Activated CD4-positive, alpha-beta T cell treated with anti-CD3 and anti-CD28 coated beads, Interleukin-2, amount 50 U/mL, for 1 hour (primary cell): ENCODE measurements at places on chromosomes 16 and 17.

- no peak for DNase-seq
These were observed 2.2 kb downstream of the KCNH6 start for GRCh38 chr17:63525190-63525946.

DNA sequence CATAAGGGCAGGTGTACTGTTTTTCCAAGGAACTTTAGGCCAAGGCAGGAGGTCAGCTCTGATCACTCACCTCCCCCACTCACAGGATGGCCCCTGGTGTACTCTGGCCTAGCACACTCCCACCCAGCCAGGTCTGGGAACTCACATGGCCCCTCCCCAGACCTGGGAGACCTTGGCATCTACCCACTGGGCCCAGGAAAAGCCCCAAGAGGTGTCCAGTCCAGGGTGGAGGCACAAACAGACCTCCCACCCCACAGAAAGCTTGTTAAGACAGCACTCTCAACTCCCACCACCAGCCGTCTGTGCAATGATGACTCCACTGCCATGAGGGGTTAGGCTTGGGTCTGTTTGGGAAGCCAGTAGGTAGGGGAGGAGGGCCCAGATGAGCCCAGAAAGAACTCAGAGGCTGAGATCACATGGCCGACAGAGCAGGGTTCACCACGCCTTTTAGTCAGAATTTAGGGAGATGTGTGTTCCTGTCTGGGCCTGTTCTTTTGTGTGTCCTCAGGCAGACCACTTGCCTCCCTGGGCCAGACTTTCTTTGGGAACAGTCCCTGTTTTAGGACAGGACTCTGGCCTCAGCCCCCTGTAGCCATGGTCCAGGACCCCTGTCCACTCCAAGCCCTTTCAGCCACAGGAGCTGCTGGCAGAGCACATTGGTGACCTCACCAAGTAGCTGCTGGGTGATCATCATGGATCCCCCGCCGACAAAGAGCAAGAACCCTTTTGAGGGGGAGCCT lies 12.1 kb upstream of the CBFB start:
- DNase-seq = no peak

- no peak for DNase-seq
These were observed 48.3 kb upstream of the ERN1 start for GRCh38 chr17:64178011-64178825.

DNA sequence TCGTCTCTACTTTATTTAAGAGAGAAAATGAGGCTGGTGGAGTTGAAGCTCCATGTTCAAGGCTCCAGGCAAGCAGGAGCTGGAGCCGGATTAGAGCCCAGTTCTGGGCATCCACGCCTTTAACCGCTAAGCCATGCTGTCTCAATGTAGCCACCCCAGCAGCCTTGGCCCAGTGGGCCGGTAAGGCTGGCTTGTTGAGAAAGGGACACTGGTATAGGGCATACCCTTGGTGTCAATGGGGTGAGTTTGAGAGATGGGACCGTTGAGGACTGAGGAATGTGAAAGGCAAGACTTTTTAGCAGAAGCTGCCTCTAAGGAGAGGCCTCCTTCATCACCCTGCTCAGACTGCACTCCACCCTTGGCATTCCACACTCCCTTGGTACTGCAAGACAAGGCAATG lies 147.4 kb downstream of the CYLD start:
- DNase-seq = no peak

DNA sequence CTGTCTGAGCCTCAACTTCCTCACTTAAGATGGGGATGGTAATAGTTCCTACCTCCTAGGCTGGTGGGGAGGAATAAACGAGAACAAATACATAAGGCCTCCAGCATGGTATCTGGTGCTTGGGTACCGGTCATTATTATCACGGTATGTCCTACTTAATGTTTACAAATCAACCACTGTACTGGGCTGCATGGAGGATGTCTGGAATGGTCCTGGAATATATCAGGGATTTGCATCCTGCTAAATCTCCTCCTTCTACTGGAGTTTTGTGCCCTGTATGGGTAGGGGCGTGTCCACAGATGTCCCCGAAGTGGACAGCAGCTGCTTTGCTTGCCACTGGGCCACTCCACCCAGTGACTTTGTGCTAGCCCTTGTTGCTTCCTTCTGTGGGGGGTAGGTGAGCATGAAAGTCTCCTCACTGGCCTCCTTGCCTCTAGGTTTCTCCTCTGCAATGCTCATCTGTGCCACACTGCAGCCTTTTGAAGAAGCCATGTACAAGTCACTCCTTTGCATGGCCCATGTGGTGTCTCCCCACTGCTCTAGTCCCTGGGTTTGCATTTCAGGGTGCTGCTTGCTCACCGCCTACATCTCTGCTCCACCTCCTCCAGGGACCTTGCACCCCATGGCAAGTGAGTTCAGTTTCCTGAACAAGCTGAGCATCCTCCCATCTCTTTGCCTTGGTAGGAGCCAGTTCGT lies 2.2 kb upstream of the CMIP start:
- no peak for DNase-seq

- DNase-seq = no peak
These were observed 445.7 kb downstream of the UTP18 start for GRCh38 chr17:51706093-51706492.

DNA sequence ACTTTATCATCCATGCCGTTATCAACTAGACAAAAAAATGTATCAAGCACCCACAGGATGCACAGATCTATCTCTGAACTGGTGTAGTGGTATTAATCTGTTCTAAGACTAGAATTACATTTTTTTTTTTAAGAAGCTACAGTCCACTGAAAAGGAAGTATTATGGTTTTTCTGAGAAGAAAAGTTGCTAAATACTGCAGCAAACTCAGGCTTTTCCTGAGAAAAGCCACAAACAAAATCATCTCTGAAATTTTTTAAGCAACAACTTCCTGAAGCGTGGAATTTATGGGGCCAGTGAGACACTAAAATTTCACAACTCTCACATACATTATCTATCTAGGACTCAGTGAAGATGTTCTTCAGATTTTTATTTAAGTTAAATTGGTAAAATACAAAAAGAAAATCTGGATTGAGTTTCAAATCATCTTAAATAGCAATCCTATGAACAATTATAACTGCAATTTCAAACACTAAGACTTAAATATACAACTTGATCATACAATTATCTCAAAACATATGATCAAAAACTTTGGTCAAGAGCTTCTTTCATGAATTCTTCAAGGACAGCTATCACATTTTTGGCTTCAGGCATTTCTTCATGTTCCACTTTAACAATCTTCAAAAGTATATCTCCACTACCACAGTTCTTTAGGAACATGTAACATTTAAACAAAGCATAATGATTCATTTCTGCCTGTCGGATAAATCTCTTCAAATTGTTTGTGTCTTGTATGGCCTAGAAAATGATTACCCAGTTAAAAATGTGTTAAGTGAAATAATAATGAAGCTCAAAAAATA lies 10.5 kb downstream of the C17orf75 start:
- DNase-seq = no peak

- no peak for DNase-seq
These were observed 277.8 kb downstream of the SEC14L1 start for GRCh38 chr17:77418609-77419008.

GRCh38 chr17:18916816-18917500 lies 35.0 kb upstream of the SLC5A10 start:
- no peak for DNase-seq

GRCh38 chr16:86990451-86990850 lies 326.7 kb downstream of the C16orf95 start:
- no peak for DNase-seq

- peak; percentile 8 for DNase-seq
These were observed 763 bp downstream of the ZKSCAN2 start for GRCh38 chr16:25256695-25257469.

DNA sequence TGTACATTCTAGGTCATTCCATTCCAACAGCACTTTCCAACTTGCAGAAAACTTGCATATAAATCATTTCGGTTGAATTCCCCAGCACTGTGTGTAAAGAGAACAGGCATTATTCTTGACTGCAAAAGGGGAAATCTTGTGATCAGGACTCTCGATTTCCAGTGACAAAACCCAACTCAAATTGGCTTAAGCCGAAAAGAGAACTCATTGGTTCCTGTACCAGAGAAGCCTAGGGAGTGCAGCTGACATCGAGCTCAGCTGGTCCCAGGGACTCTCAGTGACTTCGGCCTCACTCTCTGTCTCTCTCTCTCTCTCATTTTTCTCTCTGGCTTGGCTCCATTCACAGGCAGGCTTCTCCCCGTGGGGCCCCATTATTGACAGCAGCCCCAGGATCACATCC lies 30.7 kb downstream of the CD300LF start:
- no peak for DNase-seq

DNA sequence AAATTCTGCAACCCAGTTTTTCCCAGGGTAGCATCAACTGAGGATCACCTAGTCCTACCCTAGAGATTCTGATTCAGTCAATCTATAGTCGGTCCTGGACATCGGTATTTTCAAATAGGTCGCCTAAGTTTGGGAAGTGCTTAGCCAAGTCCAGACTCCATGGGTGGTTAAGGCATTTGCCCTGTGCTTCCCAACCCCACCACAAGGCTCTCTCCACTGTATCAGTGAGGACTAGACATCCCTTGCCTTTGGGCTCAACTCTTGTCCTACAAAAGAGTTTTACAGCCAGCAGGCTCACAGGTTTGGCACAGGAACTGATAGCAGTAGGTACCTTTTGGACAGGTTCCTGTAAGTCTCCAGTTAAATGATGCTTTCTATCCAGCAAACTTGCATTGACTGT lies 13.8 kb downstream of the HYDIN start:
- DNase-seq = no peak

- DNase-seq = no peak
These were observed 6.7 kb downstream of the KCNH4 start for GRCh38 chr17:42174126-42174783.

DNA sequence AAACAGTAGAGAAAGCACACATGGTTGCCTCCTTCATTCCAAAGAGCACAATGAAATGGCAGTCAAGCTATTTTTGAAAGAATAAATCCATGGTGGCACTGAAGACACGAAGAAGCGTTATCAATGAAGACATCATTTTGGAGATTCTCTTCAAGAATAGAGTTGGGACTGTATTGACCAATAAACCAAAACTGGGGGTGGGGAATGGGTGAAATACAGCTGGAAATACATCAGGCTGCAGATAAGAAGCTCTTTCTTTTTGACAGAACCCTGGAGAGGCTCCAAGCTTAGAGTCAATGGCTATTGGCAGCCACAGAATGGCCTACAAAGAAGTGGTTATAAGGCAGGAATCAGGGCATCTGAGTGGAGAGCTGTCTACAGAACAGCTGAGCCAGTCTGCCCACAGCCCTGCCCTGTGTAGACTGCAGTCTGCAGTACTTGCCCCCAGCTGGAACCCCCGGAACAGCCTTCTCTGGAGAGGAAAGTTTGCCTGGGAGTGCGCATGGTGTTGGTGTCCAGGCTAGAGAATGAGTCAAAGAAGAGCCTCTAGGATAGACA lies 100.4 kb downstream of the STX8 start:
- no peak for DNase-seq

DNA sequence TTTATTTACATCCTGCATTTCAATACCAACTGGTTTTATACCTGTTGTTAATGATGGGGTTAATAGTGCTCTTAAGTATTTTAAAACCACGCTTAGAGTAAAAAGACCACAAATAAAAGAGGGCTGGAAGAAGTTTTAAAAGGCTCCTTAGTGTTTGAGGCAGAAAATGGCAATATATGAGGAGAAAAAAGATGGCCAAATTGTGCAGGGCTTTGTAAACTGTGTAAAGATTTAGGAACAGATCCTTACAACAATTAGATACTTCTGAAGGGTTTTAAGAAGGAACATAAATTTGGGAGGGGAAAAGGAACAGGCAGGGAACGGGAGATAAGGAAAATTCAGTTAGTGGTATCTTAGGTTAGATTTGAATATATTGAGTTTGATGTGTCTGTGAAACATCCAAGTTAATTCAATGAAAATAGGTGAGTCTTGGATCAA lies 12.7 kb downstream of the CDC27 start:
- DNase-seq = no peak

GRCh38 chr17:82055965-82056728 lies 4.4 kb downstream of the GPS1 start:
- DNase-seq = no peak

- DNase-seq = no peak
These were observed 2.0 kb downstream of the PCYT2 start for GRCh38 chr17:81909231-81909630.

DNA sequence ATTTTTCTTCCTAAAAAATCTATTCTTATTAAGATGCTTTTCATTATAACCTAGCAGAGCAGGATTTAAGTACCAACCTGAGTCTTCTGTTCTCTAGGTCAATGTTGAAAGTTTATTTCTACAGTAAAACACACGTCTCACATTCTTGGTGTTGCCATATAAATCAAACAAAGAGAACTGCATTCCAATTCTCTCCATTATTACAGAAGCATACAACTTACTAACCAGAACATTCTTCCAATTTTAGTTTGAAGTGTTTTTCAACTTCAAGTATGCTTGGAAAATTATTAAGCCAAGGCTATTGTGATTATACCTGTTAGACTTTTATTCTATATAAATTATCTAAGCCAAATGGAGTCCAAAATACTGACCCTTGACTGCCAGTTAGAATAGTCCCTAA lies 110.4 kb upstream of the PMFBP1 start:
- DNase-seq = no peak

- DNase-seq = no peak
These were observed 52.0 kb upstream of the DLX4 start for GRCh38 chr17:49916854-49917515.

GRCh38 chr16:88613-89012 lies 10.6 kb downstream of the MPG start:
- no peak for DNase-seq

GRCh38 chr16:27745348-27745747 lies 195.4 kb downstream of the KATNIP start:
- DNase-seq = no peak

GRCh38 chr17:78647032-78647431 lies 69.8 kb upstream of the DNAH17 start:
- DNase-seq = no peak

GRCh38 chr17:43540821-43541674 lies 5.1 kb downstream of the ETV4 start:
- no peak for DNase-seq

DNA sequence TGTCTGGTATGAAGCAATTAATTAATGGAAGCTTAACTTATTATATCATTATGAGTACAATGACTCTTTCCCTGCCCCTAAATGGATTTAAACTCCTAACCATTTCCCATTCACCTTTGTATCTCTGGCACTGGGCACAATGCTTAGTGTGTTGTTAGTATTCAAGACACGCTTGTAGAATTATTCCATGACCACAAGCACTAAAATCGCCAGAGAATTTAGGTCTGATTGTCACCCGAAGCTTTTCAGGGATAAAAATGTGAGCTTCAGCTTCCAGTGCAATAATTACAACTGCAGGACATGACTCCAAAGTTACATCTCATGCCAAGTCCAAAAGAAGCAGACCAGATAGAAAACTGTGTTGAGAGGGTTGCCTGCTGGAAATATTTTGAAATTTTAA lies 101.6 kb downstream of the CDH8 start:
- DNase-seq = no peak

- no peak for DNase-seq
These were observed 11.0 kb downstream of the C1QTNF1 start for GRCh38 chr17:79034931-79035485.

- DNase-seq = no peak
These were observed 69.9 kb downstream of the IRX3 start for GRCh38 chr16:54216688-54217087.

- DNase-seq = no peak
These were observed 31.9 kb downstream of the CCDC42 start for GRCh38 chr17:8712698-8713097.
